Stimulated activated CD4-positive, alpha-beta T cell treated with anti-CD3 and anti-CD28 coated beads, Interleukin-1b, Interleukin-23, amount 100 ng/mL, for 1 hour (primary cell): ENCODE measurements at places on chromosomes 1 and 21.

GRCh38 chr1:57007472-57007871 lies 41.7 kb upstream of the C8B start:
- DNase-seq: no peak

GRCh38 chr1:85607921-85608265 lies 27.3 kb downstream of the CCN1 start:
- DNase-seq: no peak

GRCh38 chr1:85420199-85420598 lies 44.8 kb downstream of the DDAH1 start:
- no peak for DNase-seq

GRCh38 chr1:228810878-228811711 lies 75.8 kb downstream of the RHOU start:
- DNase-seq: no peak

DNA sequence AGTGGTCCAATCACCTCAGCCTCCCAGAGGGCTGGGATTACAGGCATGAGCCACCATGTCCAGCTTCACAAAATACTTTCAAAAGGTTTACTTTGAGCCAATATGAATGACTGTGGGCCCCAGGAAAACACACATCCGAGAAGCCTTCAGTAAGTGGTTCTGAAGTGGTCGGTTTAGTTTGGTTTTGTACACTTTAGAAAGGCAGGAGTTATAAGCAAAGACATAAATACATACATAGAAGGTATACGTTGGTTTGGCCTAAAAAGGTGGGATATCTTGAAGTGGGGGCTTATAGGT lies 3.2 kb upstream of the MIB2 start:
- DNase-seq: no peak

- DNase-seq: no peak
These were observed 140.9 kb downstream of the ACTL8 start for GRCh38 chr1:17895986-17896385.

GRCh38 chr1:203559523-203559922 lies 65.6 kb downstream of the OPTC start:
- DNase-seq: no peak

DNA sequence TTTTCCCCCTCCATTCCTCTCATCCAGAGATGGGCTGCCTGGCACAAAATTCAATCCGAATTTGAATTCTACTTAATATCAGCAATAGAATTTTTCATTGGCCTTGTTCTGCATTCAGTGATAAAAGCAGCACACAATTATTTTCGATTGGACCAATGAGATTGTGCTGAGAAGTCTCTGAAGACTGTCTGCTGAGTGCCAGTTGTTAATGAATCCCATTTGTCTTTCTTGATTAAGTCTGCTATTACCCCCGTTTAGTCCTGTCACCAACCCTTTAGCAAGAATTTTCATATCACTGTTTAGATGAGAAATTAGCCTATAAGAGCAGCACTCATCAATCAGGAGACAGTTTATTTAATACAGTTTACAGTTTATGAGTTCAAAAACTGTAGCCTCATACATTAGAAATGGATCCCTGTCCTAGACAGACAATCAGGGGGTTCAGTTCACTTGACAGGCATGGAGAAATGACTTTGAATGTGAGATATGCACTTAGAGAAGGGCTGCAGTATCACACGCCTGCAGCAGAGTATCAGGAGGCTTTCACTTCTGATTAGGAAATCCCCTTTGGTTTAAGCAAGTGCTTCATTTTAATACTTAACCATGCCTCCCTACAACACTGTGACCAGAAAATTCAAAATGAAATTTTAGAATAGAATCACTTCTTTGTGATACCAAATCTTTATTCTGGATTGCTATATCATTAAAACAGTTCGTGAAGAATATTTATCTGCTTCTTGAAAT lies 304.7 kb upstream of the PTBP2 start:
- no peak for DNase-seq

- no peak for DNase-seq
These were observed 16.3 kb downstream of the IER5 start for GRCh38 chr1:181104790-181105133.

GRCh38 chr1:182126272-182126800 lies 64.8 kb upstream of the ZNF648 start:
- DNase-seq: no peak

DNA sequence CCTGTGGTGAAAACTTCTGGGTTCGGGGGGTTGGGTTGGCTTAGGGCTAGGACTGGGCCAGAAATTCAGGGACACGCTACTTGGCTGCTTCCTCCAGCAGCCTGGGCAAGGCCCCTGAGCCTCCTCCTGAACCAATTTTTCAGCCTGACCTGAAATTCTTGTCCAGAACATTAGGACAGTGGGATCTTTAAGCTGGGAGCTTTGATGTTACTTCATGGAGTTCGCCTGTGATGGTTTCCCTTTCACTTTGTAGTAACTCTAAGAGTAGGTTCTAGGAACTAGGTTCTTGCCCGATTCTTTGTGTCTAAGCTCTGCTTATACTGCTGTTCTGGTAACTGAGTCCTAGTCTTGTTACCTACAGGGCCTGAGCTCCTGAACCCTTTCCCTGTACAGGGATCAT lies 75.3 kb downstream of the S1PR1 start:
- DNase-seq: no peak

DNA sequence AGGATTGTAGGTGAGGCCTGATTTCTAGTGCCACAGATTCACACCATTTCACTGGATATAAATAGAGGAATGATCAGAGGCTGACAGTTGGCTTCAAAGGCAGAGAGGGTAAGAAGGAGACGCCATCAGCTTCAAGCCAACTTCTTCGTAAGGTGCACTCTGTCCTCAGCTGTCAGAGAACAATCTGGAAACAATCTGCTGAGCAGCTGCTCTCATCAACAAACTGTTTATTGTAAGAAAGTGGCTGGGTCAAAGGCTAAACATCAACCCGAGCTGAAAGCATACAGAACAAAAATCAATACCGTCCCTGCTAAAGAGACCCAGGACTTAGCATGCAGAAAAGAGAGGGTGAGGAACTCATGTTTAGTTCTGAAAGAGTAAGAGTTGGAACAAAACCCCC lies 48.2 kb downstream of the HLCS start:
- DNase-seq: no peak

DNA sequence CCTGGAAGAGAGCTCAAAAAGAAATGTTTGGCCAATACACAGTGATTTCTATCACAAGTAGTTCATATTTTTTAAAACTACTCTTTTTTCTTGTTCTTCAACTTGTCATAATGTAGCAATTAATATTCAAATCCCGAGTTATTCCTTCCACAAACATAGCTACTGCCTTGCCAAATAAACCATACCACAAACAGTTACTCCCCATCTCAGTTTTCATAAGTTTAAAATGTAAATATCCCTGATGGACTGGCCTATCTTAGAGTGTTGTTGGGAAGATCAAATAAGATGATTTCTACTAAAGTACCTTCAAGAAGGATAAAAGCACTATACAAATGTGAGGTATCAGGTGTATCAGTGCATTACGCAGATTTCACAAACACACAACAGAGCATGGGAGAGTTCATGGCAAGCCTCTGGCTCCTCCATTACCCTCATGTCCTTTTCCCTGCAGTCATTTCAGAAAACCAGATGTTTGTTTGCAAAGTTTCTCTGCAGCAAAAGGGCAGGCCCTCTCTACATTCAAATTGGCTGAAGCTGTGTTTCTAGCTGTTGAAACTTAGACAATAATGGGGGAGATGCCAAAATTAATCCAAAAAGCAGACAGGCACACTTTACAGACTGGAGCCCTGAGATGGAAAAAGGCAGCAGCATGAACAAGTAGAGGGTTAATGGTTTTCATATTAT lies 16.1 kb downstream of the WLS start:
- DNase-seq: no peak

- DNase-seq: no peak
These were observed 80.4 kb downstream of the MAN1A2 start for GRCh38 chr1:117447661-117448060.

DNA sequence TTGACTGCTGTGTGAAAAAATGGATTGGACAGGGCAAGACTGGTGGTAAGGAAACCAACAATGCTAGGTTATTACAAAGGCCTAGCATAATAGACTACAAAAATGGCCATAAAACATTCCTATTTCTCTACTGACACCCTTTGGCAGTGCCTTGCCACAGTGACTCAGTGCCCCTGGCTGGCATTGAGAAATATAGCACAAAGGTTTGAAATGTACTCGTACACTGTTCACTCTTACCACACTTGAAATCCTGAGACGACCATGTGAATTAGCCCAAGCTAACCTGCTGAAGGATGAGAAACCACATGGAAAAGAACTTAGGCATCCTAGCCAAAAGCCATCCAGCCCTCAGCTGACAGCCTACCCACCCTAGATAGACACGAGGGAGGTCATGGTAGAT lies 149.8 kb upstream of the PALMD start:
- DNase-seq: no peak

- DNase-seq: no peak
These were observed 3.3 kb downstream of the POGZ start for GRCh38 chr1:151455966-151456365.

- no peak for DNase-seq
These were observed 72.2 kb upstream of the SELENON start for GRCh38 chr1:25727635-25728286.

DNA sequence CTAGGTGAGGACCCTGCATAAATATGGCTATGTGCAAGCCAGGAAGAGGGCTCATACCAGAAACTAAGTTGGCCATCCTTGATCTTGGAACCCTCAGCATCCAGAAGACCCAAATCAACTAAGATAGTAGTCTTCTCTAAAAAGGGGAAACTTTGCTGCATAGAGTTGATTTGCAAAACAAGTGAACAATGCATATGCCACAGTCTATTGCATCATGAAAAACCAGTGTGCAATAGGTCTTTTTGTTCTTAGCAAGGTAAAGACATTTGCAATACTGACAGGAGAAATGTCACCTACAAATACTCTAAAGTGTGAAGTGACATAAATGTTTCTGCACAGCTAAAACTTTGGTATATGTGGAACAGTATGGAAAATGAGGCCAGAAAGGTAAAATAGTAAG lies 2.0 kb upstream of the IFI16 start:
- no peak for DNase-seq

- DNase-seq: no peak
These were observed 39.2 kb upstream of the SERBP1 start for GRCh38 chr1:67469431-67469830.

GRCh38 chr1:162217706-162218105 lies 148.2 kb downstream of the NOS1AP start:
- no peak for DNase-seq

DNA sequence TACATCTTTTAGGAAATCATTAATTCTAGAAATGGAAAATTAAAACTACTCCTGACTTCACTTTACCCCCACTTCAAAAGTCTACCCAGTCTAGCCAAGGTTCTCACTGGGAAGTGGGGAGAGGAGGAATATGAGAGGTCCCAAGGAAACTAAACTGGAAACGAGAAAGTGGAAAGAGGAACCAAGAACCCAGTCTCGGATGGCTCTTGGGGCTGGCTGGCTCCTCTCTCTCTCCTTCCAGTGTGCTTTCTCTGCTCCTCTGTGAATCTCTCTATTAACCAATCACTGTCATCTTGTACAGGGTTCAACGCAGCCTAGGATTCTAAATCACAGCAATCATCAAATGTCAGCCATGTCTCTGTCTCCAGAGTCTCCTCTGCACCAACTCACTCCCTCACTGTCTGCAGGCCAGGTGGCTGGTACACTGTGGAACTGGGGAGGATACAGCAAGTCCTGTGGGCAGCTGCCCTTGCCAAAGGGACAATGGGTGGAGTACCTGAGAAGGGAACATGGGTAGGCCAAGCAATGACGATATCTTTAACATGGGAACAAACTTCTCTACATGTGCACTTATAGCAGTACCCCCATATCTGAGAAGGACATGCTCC lies 33.7 kb downstream of the GNB1 start:
- DNase-seq: no peak

GRCh38 chr1:38062361-38063288 lies 16.0 kb upstream of the POU3F1 start:
- no peak for DNase-seq

GRCh38 chr1:103424650-103425049 lies 100.8 kb upstream of the RNPC3 start:
- no peak for DNase-seq

DNA sequence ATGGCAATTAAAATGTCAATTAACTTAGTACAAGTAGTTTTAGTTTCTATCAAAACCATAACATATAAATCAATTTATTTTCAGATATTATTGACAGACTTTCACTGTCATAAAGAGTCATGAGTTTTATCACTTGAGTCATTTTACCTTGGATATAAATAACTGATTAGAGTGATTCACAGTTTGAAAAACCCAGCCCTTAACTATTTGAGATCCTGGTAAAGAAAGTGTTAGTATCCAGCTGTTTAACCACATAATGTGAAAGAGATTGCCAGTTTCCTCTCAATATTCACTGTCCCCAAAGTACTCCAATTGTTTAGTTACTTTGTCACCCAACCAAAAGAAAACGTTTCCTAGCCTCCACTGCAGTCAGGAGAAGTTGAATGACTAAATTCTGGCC lies 91.3 kb downstream of the UCHL5 start:
- DNase-seq: no peak

DNA sequence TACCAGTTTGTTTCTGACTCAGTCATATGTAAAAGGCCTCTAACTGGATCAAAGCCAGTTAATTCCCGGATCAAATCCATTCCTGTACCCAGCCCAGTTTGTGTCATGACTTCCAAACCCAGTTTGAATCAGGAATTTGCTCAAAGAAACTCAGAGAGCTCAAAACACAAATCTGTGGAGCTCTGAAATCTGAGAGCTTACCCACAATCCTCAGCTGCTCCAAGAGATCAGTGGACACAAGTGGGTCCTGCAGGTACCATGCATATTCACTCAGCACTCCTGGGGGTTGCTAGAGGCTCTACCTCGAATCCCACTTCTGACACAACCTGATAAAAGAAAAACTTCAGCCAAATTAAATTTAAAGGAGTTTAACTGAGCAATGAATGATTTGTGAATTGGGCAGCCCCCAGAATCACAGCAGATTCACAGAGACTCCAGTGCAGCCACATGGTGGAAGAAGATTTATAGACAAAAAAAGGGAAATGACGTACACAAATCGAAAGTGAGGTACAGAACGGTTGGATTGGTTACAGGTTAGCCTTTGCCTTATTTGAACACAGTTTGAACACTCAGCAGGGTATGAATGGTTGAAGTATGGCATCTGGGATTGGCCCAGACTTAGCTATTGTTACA lies 11.9 kb upstream of the MRPL55 start:
- no peak for DNase-seq

DNA sequence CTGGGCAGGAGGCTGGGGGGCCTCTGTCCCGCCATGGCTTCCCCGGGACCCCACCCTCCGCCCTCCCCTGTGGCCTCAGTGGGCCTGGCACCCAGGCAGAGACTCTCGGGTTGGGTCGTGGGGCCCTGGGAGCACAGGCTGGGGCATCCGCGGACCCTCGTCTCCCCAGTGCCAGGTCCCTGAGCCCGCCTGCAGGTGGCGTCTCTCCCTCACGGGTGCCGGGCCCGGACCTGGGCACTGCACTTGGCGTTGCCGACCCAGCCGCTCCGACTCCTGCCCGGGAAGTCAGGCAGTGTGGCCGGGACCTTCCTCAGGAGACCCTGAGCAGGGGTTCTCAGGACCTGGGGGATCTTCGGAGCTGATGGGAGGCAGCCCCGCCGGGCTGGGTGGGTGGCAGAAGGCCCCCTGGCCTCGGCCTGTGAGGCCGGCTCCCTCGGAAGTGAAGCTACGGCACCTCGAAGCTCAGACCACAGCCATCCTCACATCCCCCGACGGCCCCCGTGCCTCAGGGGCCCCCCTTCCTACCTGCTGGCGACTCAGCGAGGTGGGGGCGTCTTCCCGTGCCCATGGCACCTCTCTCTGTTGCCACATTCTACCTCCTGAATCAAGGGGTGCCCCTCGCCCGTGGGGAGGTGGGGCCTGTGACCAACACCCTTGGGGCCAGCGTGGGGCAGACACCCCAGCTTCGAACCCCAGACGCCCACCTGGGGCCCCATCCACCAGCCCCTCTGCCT lies 6.4 kb upstream of the C1orf159 start:
- DNase-seq: peak; percentile 69
